Muscle of leg (tissue), 16 donors: ENCODE measurements at places on chromosomes 16 and 17. TPM values are rescaled to one million over a fixed set of nuclear protein-coding genes. Genes with fewer than 3 reads are reported as not detected.
A peak's percentile ranks its signal among the peaks of the same experiment; 100 is the strongest.

DNA sequence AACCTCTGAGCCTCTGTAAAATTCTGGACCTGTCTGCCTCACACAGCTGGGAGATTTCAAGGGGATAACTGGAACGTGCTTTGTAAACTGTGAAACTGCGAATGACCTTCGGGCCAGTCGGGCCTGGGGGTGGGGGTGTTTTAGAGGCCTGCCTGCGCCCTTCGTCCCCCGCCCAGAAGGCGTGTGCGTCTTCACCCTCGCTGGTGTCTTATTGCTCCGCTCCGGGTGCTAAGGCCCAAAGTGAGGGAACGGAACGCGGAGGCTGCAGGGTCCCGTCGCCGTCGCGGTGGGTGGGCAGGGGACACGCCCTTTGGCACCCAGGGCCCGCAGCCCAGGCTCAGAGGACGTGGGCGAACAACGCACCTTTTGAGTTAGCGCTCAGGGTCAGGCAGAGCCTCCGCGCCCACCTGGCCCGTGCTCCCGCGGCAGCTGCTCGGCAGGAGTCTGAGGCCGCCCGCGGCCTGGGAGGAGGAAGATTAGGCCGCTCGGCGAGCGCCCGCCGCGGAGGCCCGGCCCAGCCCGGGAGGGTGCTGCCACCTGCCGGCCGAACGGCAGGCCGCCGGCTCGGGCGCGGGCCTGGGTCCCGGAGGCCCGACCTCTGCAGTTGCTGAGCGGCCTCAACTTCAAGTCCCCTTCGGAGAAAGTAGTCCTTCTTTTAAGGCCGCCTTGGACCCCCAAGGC lies 29.7 kb downstream of the DCAKD start:
- DNase-seq: peak; percentile 80

DNA sequence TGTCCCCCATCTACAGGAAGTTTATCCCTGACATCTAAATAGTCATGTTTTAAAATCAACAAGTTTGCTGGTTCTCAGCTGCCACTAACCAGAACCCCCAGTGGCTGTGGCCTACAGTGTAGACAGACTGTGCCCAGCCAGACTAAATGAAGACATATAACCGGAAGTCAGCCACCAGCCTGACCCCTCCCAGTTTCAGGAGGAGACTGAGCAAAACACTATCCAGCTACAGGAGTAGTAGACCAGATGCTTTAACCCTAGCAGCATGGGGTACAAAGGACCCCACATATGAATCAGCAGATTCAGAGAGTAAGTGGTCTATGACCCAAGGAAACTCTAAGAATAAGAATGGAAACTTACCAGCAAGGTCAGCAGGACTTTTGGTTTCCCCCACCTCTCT lies 83.4 kb downstream of the HIC1 start:
- DNase-seq: no peak

GRCh38 chr16:22189473-22190080 lies 16.5 kb upstream of the EEF2K start:
- peak; percentile 79 for DNase-seq

GRCh38 chr17:57631871-57632270 lies 113.2 kb downstream of the CCDC182 start:
- no peak for DNase-seq

DNA sequence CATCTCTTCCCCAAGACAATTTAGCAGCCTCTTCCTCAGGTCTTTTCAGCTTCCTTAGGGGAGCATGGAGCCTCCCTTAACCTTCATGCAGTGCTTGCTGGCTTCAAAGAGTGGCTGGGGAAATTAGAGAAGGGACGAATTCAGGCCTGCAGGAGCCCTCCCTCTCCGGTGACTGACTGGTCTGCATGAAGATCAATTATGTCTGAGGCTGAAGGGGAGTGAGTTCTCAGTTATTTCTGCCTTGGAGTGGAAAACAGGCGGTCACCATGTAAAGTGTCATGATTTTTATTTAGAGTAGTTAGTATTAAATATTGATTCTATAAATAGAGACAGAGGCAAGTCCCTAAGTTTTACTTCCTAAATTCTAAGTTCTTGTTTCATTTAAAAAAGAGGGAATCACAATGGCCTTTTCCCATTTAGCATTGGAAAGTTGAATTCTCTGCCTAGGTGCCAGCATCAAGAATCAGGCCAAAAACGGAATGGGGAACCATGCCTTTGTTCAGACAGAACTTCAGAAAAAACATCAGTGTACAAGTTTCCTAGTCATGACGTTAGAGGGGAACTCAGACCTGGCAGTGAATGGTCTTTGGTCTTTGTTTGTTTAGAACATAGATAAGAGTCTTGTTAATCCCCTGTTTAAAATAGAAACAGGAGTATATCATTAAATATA lies 4.4 kb downstream of the GABARAPL2 start:
- peak; percentile 36 for DNase-seq

DNA sequence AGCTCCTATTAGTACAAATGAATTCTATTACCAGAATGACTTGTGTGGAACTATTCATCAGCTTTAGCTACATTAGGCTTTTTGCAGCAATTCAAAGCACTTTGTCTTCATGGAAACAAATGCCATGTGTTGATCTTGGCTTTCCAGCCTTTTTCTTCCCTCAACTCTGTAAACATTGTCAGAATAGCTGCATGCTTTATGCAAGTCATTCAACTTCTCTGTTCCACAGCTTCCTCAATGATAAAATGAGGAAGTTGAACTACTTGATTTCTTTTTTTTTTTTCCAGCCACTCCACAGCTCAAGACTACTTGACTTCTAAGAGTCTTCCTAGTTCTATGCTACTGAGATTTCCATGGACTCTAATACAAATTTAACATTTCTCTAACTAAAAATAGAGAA lies 41.1 kb downstream of the KIAA0753 start:
- peak; percentile 70 for DNase-seq

DNA sequence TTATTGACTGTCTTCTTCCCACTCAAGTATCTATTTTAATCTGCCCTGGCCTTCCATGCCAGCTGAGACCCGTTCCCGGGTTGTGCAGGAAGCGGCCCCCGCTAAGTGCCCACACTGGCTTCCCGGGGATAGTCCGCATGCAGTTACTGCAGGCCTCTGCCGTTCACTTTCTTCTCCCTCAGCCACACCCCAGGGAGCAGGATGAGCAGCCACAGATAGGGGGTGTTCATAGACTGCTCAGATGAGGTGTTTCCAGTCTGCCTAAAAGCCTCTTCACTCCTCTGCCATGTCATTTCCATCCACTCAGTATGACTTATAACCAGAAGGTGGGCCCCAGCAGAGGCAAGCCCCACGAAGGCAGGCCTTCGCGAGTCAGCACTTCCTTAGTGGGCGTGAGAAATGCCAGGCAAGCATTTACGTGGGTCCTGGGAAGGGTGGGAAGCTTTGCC lies 7.7 kb downstream of the MED9 start:
- no peak for DNase-seq

DNA sequence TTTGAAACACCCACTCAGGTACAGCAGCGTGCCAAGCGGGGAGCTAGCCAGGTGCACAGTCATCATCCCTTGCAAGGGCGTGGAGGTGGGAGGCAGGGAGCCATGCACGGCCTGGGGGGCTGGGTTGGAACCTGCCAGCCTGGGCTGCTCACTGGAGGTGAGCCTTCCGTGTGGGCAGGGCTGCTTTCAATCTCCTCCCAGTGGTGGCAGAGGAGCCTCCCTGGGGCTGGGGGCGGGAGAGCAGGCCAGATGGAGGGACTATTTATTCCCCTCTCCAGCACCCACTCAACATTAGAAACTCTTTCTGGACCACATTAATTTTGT lies 90.3 kb downstream of the KATNIP start:
- no peak for DNase-seq

DNA sequence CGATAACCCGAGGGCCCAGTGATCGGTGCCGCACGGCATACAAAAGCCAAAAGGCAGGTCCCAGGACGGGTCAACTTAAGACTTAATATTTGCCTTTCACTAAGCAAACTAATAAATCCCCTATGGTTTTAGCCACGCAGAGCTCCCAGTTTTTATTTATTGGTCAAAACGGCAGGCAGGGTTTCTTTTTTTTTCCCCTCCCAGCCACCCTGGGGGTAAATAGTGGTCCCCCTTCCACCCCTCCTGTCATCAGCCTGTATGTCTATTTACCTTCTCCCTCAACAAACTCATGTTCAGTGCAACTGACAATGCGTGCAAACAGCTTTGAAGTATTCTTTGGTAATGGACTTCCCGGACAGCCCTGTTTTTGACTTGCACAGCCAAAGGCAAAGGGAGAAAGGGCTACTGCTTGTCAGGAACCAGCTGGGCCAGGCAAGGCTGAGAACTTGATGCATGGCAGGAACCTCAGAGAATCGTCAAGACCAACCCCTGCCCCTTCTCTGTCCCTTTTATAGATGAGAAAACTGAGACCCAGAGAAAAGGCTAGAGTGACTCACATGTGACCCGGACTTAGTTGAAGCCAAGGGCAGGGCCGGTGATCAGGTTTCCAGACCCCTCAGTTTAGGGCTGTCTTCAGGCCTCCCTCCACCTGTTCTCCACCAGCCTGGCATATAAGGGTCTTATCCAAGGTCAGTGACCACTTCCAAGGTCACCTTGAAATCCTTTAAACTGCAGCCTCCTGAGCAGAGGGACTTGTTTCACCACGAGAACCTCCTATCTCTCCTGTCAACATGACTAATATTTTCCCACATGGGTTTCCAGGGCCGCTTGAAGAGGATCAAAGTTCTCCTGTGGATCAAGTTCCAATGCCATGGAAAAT lies 279.0 kb downstream of the SOX9 start:
- no peak for DNase-seq

DNA sequence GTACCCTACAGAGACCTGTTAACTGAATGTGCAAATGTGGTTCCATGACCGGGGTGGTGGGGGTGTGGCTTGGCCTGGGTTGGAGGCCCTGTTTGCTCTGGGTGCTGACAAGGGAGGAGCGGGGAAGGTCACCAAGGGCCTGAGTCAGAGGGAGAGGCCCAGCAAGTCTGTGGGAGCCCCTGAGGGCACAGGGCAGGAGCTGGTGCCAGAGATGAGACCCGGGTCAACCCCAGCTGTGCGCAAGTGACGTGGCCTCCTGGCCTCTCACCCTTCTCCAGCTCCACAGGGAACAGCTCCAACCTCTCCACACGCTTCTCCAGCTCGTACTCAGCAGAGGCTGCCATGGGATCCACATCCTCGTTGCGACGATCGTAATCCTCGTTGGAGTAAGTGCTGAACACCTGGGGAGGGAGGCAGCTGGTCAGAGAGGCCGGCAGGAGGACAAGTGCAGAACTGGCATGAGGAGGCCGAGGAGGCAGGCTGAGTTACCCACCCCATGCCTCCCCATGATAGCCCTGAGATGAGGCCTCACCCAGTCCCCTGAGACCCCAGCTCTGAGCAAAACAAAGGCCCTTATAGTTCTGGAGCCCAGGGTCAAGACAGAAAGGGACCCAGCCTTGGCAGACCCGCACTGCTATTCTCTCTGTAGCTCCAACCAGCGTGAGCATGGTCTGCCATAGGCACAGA lies 5.5 kb downstream of the PPP1R9B start:
- DNase-seq: peak; percentile 11

DNA sequence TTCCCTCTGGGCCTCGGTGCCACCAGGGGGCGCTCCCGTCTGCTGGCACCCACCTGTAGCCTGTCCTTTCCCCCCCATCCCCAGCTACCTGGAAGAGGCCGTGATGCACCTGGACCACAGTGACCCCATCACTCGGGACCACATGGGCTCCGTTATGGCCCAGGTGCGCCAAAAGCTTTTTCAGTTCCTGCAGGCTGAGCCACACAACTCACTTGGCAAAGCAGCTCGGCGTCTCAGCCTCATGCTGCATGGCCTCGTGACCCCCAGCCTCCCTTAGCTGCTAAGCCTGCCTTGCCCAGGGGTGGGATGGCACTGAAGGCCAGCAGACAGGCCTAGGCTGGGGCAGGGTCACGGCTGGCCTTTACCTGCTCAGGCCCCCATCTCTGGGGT lies 818 bp upstream of the NRN1L start:
- DNase-seq: peak; percentile 37

DNA sequence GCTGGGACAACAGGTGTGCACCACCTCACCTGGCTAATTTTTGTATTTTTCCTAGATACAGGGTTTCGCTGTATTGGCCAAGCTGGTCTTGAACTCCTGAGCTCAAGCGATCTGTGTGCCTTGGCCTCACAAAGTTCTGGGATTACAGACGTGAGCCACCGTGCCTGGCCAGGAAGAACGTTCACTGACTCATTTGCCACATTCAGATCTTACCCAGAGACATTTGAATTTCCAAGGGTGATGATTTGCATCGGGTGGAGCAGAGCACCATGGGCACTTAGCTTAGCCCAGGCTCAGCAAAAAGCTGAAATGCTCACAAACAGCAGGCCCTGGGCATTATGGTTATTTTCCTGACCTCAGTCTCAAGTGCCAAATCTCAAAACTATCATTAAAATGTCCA lies 14.5 kb upstream of the ADORA2B start:
- DNase-seq: no peak

GRCh38 chr17:49572226-49572625 lies 3.4 kb upstream of the NXPH3 start:
- no peak for DNase-seq

DNA sequence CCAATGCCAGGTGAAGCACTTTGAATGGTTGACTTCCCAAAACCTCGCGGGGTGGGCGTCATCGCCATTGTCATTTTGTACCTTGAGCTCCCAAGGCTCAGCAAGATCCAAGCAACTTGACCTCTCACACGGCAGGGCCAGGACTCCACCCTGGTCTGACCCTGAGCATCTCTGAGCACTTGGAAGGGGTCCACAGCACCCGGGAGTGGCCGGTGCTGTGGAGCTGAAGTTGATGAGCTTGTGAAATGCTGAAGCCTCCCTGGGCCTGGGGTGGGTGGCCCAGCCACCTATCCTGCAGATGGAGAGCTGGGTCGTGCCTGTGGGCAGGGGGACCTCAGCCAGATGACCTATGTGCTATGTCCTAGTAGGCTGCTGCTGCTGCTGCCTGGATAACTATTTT lies 283.3 kb upstream of the FOXF1 start:
- DNase-seq: no peak

GRCh38 chr16:27319257-27319965 lies 5.6 kb downstream of the IL4R start:
- no peak for DNase-seq

DNA sequence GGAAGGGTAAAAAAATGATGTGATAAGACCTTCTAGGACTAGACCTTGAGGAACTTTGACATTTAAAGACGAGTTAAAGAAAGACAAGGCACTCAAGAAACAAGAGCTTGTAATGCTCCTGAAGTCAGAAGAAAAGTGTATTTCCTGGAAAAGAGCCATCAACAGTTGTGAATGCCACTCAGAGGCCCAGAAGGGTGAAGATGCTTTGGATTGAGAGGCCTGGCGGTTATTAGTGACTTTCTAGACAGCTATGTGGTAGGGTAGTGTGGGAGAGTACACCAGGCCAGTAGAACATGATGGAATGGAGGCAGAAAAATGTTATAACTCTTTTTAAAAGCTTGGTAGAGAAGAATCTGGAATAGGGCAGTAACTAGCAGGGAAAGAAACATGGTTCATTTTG lies 34.1 kb upstream of the ANKFN1 start:
- DNase-seq: no peak

NDUFB10 gene
- total RNA-seq: 142 TPM

EVPLL gene
- total RNA-seq: not detected

CIITA gene
- 0.98 TPM for total RNA-seq

OR1A1 gene
- total RNA-seq: not detected

TCAP gene
- 286 TPM for total RNA-seq
